ENCODE measurements at places on chromosomes 7 and 10. TPM values are rescaled to one million over a fixed set of nuclear protein-coding genes. Genes with fewer than 3 reads are reported as not detected.

GRCh38 chr10:16001581-16001980, 141.3 kb upstream of the MINDY3 start:
- DNase-seq = no peak

Gene HOXA2
- polyA plus RNA-seq = not detected

DNA sequence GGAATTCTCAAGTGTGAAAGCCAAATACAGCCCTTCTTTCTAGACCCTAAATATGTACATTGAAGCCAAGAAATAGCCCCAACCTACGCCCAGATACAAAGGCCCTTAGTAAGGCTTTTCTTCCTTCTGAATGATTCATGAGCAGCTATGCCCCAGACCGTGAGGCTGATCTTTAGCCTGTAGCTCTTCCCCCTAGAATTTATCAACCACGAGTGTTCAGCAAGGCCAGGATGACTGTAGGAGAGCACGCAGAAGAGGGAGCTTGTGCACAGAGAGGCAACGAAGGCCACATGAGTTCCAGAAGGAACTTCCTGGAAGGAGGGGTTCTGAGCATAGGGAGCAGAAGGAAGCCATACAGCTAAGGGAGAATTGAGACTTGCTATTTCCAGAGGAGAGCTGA, 53.0 kb upstream of the HABP2 start:
- DNase-seq = no peak

DNA sequence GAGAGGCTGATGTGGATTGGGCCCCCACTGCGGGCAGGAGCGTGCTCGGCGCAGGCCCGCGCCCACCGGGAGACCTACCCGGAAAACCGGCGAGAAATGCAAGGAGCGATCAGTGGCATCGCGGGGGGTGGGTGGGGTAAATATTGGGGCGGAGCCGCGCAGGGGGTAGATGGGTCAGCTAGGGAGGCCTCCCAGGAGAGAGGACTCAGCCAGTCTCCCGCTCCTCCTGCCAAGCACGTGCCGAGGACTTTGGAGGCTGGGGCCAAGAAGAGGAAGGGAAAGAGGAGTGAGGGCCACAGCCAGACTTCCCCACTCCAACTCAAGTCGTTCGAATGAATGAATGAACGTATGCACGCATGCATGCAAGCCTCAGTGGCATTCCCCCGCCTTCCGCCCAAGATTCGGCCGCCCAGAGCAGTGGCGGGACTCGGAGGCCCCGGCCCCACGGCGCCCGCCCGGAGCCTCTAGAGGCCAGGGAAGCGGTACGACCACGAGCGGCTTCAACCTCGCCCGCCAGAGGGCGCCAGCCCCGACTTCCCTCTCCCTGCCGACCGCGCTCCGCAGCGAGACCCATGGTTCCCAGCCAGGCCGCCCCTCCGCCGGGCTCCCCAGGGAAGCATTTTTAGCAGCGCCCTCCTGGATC, 3.6 kb downstream of the NPM3 start:
- DNase-seq = peak; percentile 77

DNA sequence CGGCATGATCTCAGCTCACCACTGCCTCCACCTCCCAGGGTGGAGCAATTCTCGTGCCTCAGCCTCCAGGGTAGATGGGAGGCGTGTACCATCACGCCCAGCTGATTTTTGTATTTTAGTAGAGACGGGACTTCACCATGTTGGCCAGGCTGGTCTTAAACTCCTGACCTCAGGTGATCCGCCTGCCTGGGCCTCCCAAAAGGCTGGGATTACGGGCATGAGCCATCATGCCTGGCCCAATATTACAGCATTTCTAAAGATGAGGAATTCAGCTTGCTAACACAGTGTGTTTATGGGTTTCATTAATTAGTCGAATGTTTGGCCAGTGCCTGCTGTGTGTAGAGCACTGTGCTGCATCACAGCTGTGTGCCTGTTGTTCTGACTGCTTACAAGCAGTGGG, 3.7 kb downstream of the WDR37 start:
- DNase-seq = no peak

DNA sequence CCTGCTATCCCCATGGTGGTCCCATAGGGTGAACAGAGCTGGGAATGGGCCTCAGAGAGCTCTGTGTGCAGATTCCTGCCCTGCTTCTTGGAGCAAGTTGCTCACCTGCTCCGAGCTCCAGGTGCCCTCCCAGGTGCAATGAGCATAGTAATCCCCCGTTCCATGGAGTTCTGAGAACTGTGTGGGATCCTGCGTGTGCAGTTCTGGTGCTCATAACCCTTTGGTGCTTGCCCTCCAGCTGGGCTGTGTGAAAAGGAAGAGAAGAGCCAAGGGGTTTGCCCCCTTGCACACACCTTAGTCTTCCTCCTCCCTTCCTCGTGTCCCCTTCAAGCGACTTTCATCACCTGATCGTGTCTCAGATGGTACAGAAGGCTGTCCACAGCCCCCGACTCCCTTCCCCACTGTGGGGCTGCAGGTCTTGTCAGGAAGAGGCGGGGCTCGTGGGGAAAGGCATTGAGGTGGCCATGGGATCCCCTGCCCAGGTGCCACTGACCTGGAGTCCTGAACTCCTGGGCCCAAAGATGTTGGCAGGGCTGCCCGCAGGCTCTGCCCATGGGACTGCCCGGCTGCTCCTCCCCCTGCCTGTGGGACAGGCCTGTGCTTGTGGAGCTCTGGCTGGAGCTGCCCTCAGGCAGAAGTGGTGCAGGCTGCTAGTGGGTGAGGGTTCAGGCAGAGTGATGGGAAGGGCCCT, 21.9 kb upstream of the ZNF488 start:
- no peak for DNase-seq

Gene SMO
- not detected for polyA plus RNA-seq

Gene NPFFR1
- polyA plus RNA-seq = not detected

Gene MDFIC
- polyA plus RNA-seq = 180 TPM

- no peak for DNase-seq
Measured at GRCh38 chr7:50037086-50037485, 56.0 kb downstream of the ZPBP start.

Gene CLEC5A
- polyA plus RNA-seq = not detected

DNA sequence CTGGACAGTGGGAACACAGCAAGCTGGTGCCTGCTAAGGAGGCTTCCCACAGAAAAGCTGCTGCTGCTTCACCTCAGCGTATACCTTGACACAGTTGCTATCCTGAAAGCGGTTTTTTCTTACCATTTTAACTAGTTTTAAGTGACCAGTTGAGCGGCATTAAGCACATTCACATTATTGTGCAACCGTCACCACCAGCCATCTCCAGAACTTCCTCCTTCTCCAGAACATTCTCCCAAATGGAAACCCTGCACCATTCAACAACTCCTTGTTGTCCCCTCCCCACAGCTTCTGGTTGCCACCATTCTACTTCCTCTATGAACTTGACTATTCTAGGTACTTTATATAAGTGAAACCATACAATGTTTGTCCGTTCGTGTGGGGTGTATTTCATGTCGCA, 169.9 kb downstream of the SNX10 start:
- no peak for DNase-seq

- DNase-seq = no peak
Measured at GRCh38 chr7:95204618-95205017, 119.7 kb downstream of the PON1 start.

Gene METTL27
- 0.49 TPM for polyA plus RNA-seq

Measured in CD4-positive, alpha-beta memory T cell (primary cell).